Cardiac muscle cell (in vitro differentiated cells and primary cell): ENCODE measurements at places on chromosomes 5 and 9. TPM values are rescaled to one million over a fixed set of nuclear protein-coding genes. Genes with fewer than 3 reads are reported as not detected.

DNA sequence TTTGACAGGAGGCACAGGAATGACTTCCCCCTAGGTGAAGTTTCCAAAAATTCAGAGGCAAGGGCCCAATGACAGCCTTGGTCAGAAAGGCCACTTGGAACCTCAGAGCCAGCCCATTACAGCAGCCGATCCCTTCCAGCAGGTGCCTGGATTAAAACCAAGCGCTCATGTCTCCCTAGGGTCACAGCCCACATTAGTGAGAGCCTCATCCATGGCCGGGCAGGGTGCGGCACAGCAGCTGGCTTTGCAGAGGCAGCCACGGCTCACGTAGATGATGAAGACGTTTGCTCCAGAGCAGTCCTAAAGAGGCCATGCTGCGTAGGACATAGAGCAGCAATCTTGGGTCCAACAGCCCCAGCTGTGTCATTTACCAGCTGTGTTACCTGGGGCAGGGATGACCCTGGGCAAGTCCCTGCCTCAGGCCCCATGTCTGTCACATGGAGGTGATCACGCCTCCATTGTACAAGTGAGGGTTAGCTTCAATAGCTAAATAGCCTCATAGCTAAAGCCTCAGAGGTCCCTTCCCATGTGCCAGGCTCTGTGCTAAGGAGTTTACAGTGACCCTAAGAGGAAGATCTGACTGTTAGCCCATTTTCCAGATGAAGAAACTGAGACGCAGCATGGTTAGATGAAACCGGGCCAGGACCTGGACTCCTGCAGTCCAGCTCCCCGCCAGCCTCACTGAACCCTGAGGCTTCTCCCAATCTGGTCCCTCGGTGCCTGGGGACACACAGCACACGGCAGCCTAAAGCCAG lies 39.2 kb downstream of the NEK6 start:
- H3K4me1 ChIP-seq, result peaks cover 15% of the 10 kb centered on the region
- H3K27me3 ChIP-seq, result no peaks in the 10 kb centered on the region
- no peaks in the 10 kb centered on the region for H3K36me3 ChIP-seq
- H3K27ac ChIP-seq, result no peak overlapping the region

GRCh38 chr9:131999692-132000551 lies 79.7 kb downstream of the MED27 start:
- H3K27me3 ChIP-seq, result no peaks in the 10 kb centered on the region
- no peak for DNase-seq

DNA sequence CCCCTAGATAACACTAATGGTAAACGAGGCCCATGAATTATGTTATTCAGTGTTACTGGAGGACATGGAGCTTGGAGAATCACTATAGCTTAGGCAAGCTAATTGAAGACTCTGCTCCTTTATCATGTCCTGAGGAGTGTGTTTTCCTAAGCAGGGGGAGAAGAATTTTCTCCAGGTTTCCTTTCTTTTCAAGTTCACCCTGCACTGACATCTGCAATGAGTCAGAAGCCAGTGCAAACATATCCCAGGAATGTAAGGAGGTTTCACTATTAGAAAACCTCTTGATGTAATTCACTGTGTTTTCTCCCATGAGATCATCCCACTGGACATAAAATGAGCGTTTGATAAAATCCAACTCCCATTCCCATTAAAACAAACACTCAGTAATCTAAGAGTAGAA lies 75.6 kb downstream of the DMRT2 start:
- H3K27ac ChIP-seq, result no peak overlapping the region
- H3K36me3 ChIP-seq, result no peaks in the 10 kb centered on the region
- no peaks in the 10 kb centered on the region for H3K4me1 ChIP-seq

Gene PRDM9
- not detected in 2 replicates for total RNA-seq

DNA sequence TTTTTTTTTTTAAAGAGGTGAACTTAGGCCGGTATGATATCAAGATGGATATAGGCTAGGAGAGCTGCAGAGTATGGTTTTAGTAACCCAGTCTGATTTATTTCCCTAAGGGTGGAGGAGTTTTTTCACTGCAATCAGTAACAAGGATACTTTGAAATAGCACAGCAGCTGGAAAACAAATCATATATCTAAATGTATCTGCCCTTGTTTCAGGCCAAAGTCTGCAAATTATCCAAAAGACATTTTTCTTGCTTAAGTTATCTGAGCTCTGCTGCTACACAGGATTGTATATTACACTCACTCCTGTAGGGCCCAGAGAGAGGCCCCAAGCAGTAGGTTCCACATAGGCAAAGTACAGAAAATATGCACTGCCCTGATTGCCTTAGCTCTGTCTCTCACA lies 222.4 kb downstream of the NTRK2 start:
- H3K36me3 ChIP-seq, result no peaks in the 10 kb centered on the region
- DNase-seq, result no peak
- peaks cover 13% of the 10 kb centered on the region for H3K4me1 ChIP-seq
- H3K4me3 ChIP-seq, result no peak overlapping the region

GRCh38 chr5:176388003-176388443 lies 375 bp downstream of the NOP16 start:
- H3K27ac ChIP-seq, result peak overlapping the region; percentile 54
- peak overlapping the region; percentile 62 for H3K4me3 ChIP-seq
- H3K36me3 ChIP-seq, result peaks cover 14% of the 10 kb centered on the region
- peaks cover 7% of the 10 kb centered on the region for H3K4me1 ChIP-seq

Gene CAMK2A
- total RNA-seq, result 34.6 and 47.7 TPM in 2 replicates
